ENCODE measurements at places on chromosomes 5 and 9.

DNA sequence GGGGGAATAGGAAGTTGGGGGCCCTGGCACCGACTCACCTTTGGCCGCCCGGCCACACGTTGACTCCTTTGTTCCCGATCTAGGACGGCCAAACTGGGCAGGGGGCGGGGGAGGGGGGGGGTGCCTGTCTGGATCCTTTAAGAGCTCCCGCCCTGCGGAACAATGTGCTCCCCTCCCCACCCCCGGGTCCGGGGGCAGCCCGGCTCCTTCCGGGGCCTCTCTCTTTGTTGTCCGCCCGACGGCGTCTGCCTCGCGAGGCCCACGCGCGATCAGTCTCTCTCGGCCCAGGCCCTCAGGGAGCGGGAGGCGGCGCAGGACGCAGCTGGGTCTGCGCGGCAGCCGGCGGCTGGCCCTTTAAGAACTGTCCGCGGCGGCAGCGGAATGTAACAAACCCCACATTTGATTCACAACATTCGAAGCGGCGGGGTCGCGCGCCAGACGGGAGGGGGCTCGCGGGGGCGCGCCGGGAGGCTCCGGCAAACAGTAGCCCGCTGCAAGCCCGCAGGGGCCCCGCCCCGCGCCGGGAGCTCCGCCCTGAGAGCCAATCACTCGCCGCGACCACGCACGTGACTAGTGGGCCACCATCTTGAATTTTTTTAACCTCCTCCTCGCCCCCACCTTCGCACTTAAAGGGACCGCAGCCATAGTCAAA lies at the start of gene RNF44:
Gene RNF44 (minus strand): TSS at position 501 of the 652 bp plus-strand sequence. CDS start 4,930 bp downstream, outside the sequence.
- H3K4me3 ChIP-seq, result peak within 1 kb of the TSS; percentile 92
- DNase-seq, result peak; percentile 96
- H3K27me3 ChIP-seq, result no peaks in the 10 kb centered on the region

DNA sequence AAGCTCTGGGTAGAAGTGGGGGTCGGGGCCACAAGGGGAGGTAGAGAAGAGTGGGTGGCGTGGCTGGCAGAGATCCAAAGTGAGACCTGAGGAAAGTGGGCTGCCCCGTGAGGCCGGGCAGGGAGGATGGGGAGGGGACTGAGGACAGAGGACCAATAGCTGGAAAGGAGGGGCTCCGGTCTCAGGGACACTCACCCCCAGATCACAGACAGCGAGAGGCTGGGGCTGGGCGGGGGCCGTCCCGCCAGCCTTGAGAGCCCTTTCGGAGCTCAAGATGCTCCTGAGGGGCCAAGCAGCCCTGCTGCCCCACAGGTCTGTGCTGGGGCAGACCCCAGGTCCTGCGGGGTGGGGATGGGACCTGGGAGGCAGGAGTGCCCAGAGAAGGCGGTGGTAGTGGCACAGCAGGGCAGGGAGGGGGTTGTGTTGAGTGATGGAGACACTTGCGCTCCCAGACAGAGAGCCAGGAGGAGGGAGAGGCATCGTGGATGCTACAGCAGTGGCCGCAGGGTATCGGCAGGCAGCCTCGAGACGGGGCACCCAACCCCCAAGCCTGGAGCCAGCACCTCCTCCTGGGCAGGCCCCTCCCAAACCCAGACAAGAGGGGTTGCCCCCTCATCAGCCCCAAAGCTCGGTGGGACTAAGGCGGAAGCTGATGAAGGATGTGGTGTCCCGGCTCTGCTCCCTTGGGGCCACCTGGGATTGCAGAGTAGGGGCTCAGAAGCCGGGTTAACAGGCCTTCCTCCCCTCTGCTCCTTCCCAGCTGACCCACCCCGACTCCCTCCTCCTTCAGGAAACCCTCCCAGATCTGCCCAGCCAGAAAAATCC lies 3.4 kb downstream of the SARDH start:
- H3K27ac ChIP-seq, result no peak overlapping the region
- H3K27me3 ChIP-seq, result no peaks in the 10 kb centered on the region
- H3K4me1 ChIP-seq, result peaks cover 16% of the 10 kb centered on the region
- no peak for DNase-seq
- H3K4me3 ChIP-seq, result no peak overlapping the region
- no peaks in the 10 kb centered on the region for H3K36me3 ChIP-seq

GRCh38 chr9:128995791-128996190 lies 32.3 kb downstream of the SH3GLB2 start:
- peaks cover 60% of the 10 kb centered on the region for H3K36me3 ChIP-seq
- DNase-seq, result no peak
- no peaks in the 10 kb centered on the region for H3K27me3 ChIP-seq
- H3K27ac ChIP-seq, result no peak overlapping the region
- no peaks in the 10 kb centered on the region for H3K4me1 ChIP-seq

DNA sequence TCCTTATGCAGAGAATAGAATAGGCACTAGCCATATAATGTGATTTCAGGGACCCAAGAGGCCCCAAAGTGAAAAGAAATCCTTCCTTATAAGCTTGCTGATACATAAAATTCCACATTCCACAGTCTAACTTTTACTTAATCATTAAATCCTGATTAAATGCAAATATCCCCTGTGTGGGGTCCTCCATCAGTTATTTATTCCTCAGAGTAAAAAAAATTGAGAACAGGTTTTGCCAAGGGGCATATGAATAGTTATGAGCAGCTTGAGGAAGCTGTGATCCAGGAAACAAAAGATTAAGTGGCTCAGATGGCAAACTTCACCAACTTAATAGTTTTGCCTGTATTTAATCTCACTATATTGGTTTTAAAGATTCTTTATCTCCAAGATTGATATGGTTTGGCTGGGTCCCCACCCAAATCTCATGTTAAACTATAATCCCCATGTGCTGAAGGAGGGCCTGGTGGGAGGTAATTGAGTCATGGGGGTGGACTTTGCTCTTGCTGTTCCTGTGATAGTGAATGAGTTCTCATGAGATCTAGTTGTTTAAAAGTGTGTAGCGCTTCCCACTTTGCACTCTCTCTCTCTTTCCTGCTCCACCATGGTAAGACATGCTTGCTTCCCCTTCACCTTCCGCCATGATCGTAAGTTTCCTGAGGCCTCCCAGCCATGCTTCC lies 324.9 kb downstream of the NPR3 start:
- no peak for DNase-seq
- no peak overlapping the region for H3K27ac ChIP-seq
- no peaks in the 10 kb centered on the region for H3K27me3 ChIP-seq
- no peaks in the 10 kb centered on the region for H3K4me1 ChIP-seq

GRCh38 chr5:54822324-54822687 lies 163.1 kb downstream of the ESM1 start:
- DNase-seq, result no peak
- no peaks in the 10 kb centered on the region for H3K27me3 ChIP-seq
- no peak overlapping the region for H3K4me3 ChIP-seq
- no peak overlapping the region for H3K27ac ChIP-seq

DNA sequence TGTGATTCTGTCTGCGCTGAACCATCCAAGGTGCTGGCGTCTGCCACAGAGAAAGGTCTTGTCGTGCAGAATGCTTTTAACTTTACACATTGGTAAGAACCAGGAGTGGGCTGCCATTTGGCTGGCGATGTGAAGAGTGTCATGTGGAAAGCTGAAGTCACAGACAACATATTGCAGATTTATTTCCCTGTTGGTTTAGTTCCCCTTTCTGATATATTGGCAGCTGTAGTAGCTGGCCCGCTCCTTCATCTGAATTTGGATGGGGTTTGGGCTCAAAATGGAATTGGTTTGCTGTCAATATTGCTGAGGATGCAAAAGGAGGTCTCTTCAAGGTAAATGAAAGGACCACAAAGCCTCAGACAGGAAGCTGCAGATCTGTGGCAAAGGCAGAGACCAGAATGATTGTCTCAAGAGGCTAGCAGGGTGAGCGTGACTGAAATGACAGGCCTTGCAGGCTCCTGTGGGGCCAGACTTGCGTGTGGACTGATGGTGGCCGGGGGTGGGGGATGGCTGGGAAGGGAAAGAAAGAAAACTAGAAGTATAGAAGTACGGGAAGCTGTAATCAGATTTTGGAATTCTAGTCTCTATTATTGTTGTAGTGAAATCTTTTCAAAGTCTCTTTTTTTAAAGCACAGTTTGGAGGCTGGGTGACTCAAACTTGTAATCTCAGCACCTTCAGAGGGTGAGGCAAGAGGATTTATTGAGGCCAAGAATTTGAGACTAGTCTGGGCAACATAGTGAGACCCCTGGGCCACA lies 25.1 kb upstream of the CD180 start:
- H3K4me1 ChIP-seq, result no peaks in the 10 kb centered on the region
- no peak overlapping the region for H3K4me3 ChIP-seq
- DNase-seq, result no peak
- no peaks in the 10 kb centered on the region for H3K27me3 ChIP-seq

GRCh38 chr9:4666042-4666699 lies at the start of gene SPATA6L:
SPATA6L (minus strand) TSS chr9:4666480; CDS start chr9:4666250, 230 bp downstream.
- H3K27me3 ChIP-seq, result no peaks in the 10 kb centered on the region
- H3K27ac ChIP-seq, result no peak within 1 kb of the TSS
- peak within 1 kb of the TSS; percentile 71 for H3K4me3 ChIP-seq
- peaks cover 8% of the 10 kb centered on the region for H3K4me1 ChIP-seq
- DNase-seq, result no peak

DNA sequence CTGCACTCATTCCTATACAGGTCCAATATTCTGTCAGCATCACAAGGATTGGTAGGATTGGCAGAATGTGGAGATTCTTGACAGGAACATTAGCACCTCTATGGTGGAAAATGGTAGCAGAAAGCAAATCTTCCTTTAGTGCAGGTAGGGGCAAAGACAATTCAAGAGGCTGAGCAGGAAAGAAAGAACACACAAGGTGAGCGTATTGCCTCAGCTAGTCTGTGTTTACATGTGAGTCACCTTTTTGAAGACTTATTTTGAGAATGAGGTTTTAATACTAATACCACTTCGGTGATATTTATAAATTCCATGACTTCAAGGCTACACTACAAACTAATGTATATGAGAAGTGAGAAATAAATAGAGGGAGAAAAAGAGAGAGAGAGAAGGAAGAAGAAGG lies 717.0 kb downstream of the BRINP1 start:
- no peaks in the 10 kb centered on the region for H3K27me3 ChIP-seq
- no peaks in the 10 kb centered on the region for H3K36me3 ChIP-seq
- H3K4me1 ChIP-seq, result no peaks in the 10 kb centered on the region
- no peak for DNase-seq
- no peak overlapping the region for H3K4me3 ChIP-seq
- H3K27ac ChIP-seq, result no peak overlapping the region

DNA sequence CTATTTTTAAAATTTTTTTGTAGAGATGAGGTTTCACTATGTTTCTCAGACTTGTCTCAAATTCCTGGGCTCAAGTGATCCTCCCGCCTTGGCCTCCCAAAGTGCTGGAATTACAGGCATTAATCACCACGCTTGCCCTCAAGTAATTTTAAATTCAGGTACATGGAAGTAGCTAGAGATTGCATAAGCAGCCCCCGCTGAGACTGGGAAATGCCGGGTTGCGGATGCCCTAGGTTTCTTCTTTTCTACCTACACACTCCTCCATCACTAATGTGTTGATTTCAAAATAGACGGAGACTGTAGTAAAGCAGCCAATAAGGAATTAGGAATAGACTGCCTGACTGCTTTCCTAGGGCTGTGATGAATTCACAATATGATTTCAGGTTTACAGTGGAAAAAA lies 202.4 kb downstream of the FANCC start:
- H3K4me1 ChIP-seq, result no peaks in the 10 kb centered on the region
- H3K4me3 ChIP-seq, result no peak overlapping the region
- no peaks in the 10 kb centered on the region for H3K27me3 ChIP-seq
- peaks cover 10% of the 10 kb centered on the region for H3K36me3 ChIP-seq
- H3K27ac ChIP-seq, result no peak overlapping the region
- no peak for DNase-seq

DNA sequence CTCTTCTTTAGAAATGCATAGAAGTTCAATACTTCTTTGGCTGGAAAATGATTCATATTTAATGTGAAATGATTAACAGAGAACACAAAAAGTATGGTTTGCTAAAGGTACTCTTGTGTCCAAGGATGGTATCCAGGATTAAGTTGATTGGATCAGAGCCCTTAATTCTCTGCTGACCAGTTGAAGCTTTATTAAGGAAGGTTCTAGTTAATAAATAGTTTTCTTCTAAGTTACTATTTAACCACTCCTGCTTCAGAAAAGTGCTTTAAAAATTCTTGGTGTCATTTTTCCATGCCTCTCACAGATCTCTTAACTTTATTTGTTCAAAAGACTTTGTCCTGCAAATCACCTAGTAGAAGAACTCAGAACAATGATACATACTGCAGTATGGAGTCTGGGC lies 134.3 kb downstream of the MEF2C start:
- H3K4me3 ChIP-seq, result no peak overlapping the region
- DNase-seq, result no peak
- H3K27ac ChIP-seq, result no peak overlapping the region
- H3K27me3 ChIP-seq, result no peaks in the 10 kb centered on the region
